KG1 (cell line): ENCODE measurements at places on chromosomes 7 and 10.

GRCh38 chr7:155277385-155277994, 20.2 kb upstream of the INSIG1 start:
- no peak for DNase-seq

DNA sequence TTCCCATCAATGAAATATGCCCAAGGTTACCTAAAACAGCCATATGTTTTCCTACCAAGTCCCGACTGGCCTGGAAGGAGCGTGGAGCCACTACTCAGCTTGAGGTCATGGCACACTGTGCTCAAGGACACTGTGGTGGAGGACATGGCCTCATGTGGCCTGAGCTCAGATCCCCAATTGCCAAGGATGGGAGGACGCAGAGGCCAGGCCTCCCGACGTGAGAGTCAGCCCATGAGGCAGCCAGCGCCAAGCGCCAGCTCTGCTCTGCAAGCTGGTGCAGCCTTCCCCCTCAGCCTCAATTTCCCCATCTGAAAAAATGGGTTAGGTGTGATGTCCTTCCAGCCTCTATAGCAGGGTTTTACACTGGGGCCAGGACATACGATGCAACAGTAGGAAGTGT, 302.6 kb downstream of the CALN1 start:
- no peak for DNase-seq

- no peak for DNase-seq
These were observed 11.7 kb upstream of the PWWP2B start for GRCh38 chr10:132385389-132385667.

GRCh38 chr10:6558272-6558671, 21.8 kb downstream of the PRKCQ start:
- DNase-seq = no peak
